ENCODE measurements at places on chromosomes 16 and 17.

GRCh38 chr16:68372806-68373205, 62.0 kb downstream of the PRMT7 start:
- no peaks in the 10 kb centered on the region for H3K27me3 ChIP-seq
- DNase-seq, result no peak
- no peaks in the 10 kb centered on the region for H3K36me3 ChIP-seq
- H3K4me1 ChIP-seq, result 0 out of 2 replicates have a peak, but pooled peaks cover 4% of the 10 kb centered on the region

DNA sequence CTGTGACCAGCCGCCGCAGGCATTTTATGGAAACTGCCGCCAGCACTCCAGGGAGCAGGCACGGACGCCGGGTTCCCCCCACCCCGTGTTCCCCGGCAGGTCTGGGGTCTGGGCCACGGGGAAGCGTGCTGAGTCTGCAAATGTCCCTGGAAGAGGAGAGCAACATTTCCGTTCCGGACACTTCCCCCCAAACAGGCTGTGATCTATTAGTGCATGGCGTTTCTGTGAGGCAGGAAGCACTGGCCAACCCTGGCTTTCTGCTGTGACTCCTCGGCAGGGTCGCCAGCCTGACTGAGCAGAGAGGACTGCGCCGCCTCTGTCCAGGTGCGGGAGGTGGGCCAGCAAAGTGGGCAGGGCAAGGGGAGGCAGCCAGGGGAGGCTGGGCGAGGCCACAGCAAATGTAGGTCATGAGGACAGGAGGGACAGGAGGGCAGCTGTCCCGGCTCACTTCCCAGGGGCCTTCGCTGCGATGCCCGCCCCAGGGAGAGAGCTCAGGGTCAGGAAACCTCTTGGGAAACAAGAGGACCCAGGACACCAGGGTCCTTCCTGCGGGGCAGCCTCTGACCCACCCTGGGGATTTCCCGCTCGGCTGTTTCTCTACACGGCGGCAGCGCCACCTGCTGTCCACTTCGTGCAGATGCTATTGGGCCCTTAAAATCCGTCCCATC, 9.5 kb downstream of the FOXF1 start:
- H3K36me3 ChIP-seq, result no peaks in the 10 kb centered on the region
- no peak overlapping the region for H3K27ac ChIP-seq
- H3K4me3 ChIP-seq, result no peak overlapping the region
- peaks cover 1% of the 10 kb centered on the region for H3K27me3 ChIP-seq

DNA sequence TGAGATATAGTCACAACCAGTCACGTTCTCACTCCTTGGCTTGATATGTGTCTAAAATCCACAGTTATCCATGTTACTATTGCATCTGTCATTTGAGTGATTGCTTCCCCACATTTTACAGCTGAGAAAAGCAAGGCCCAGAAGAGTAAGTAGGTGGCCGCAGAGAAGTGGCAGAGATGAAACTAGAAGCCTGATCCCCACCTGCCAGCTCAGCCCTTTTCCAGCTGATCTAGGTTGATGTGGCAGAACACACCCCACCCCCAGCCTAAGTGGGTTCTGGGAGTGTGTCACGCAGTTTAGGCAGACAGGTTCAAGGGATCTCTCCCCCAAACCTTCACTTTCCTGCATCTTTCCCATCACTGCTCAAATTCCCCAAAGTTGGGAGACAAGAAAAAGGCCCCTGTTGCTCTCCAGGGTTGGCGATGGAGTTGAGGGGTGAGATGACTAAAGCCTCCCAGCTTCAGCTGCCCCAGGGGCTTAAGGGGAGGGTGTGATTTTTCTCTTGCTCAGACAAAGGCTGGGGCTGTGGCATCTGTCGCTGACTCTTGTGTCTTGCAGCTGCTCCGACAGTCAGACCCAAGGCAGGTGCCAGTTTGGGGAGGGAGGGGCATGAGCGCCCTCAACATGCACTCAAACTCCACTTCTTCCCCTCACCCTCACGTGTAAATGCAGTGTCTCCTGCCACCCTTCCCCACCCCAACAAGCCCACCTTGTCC, 48.9 kb upstream of the LHX1 start:
- H3K27ac ChIP-seq, result no peak overlapping the region
- H3K4me1 ChIP-seq, result no peaks in the 10 kb centered on the region
- H3K36me3 ChIP-seq, result no peaks in the 10 kb centered on the region
- no peaks in the 10 kb centered on the region for H3K27me3 ChIP-seq
- no peak for DNase-seq

DNA sequence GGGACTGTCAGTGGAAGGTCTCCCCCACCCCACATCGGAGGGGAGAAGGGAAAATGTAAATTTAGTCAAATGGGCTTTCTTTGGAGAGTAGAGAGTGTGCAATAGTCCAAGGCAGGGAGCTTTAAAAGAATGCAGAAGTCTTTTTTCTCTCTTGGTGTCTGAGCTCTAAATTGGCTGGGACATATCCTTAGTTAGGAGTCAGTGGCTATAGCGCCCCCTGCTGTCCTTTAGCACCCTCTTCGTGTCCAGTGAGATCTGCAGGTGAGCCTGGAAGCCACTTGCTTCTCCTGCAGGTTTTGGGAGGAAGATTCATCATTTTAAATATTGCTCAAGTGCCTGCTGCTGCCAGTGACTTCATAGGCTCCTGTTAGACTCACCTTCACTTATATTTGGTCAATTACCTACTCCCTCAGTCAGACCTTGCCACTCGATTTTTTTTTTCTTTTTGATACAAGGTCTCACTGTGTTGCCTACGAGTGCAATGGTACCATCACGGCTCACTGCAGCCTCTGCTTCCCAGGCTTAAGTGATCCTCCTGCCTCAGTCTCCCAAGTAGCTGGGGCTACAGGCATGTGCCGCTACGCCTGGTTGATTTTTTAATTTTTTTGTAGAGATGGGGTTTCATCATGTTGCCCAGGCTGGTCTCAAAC, 174.8 kb downstream of the PRKCB start:
- no peaks in the 10 kb centered on the region for H3K36me3 ChIP-seq
- peak; percentile 55 for DNase-seq
- no peaks in the 10 kb centered on the region for H3K4me1 ChIP-seq
- H3K27me3 ChIP-seq, result no peaks in the 10 kb centered on the region
- no peak overlapping the region for H3K27ac ChIP-seq

Data from Caco-2 (cell line).